Peyer's patch (tissue), 4 donors: ENCODE measurements at places on chromosomes 1 and 21. TPM values are rescaled to one million over a fixed set of nuclear protein-coding genes. Genes with fewer than 3 reads are reported as not detected.

Gene ITLN2
- total RNA-seq = 76.7 TPM

Gene OR10T2
- not detected for total RNA-seq

Gene CLEC20A
- not detected for total RNA-seq

DNA sequence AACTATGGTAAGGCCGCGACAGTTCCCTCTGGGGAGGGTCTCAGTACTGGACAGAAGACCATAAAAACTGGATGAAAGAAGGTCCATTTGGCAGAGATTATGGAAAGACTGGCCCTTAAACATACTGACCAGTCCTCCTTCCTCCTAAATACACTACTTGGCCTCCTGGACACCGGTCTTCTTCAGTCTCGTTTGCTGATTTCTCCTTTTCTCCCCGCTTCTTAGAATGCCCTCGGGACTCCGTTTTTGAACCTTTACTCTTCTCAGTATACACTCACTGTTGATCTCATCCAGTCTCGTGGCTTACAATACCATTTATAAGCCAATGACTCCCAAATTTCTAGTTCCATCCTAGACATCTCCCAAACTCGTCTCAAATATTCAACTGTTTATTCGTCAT lies 694 bp upstream of the MRPL9 start:
- DNase-seq = no peak

GRCh38 chr1:225544263-225544662 lies 108.7 kb downstream of the ENAH start:
- no peak for DNase-seq

GRCh38 chr1:168732736-168733135 lies 3.7 kb upstream of the DPT start:
- DNase-seq = no peak
